IPS DF 6.9 (cell line): ENCODE measurements at places on chromosomes 7 and 10.

DNA sequence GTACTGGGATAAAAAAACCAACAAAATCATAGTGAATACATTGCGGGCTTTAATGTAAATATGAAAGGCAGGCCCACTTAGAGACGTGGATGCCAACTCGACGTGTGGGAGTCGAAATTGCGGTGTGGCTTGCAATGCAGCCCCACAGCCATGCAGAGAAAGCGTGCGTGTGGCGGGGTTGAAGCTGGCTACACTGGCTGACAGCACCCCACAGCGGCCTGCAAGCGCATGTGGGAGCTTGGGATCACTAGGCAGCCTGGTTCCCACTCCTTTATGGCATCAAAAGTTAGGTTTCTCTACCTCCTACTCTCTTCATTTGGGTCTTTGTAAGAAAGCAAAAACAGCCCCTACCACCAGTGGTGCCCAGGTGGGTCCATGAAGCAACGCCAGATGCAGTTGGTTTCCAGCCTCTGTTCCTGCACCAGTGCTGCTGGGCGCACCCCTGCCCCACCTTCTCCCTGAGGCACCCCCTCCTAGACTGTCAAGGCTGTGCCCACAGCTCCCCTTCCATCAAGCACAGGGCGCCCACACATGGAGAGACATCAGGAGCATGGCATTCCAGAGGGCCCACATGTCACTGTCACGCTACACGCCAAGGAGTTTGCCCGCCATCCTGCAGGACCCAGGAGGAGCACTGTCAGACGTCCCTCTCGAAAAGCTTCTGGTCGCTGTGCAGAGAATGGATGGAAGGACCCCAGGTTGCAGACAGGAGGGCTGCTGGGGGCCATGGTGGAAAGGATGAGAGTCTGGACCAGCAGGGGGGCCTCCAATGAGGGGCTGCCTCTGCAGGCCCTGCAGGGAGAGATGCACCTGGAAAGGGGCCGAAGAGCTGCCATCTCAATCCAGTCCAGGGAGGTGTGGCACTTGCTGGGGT lies 142.9 kb downstream of the PAXIP1 start:
- no peak for DNase-seq

DNA sequence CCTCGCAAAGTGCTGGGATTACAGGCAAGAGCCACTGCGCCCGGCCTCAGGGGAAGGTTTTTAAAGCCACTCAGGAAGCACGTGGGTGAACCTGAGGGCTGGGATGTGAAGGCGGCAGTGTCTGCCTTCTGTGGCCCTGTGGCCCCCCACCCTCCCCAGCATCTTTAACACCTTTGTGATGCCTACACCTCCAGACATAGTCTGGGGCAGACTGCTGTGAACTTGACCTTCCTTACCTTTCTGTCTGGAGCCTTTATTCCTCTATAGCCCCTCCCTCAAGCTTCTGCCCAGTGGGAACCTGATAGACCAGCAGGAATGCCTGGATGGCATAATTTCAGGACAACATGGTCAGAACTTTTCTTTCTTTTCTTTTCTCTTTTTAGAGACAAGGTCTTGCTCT lies 550.2 kb downstream of the GALNT17 start:
- DNase-seq = no peak

DNA sequence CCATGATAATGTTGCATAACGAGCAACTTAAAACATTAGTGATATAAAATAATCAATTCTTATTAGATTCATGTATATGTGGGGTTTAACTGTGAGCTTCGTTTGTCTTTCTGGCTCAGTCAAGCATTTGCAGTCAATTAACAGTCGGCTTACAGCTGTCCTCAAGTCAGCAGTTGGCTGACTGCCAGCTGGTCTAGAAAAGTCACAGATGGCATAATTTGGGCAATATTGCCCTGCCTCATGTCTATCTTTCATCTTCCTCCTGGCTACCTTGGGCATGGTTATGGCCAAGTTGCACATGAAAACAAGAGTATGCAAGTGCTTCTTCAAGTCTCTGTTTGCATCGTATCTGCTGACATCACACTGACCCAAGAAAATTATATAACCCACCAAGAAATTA lies 186.1 kb upstream of the ZWINT start:
- no peak for DNase-seq

GRCh38 chr10:69728335-69728870 lies 73.3 kb upstream of the COL13A1 start:
- DNase-seq = no peak

DNA sequence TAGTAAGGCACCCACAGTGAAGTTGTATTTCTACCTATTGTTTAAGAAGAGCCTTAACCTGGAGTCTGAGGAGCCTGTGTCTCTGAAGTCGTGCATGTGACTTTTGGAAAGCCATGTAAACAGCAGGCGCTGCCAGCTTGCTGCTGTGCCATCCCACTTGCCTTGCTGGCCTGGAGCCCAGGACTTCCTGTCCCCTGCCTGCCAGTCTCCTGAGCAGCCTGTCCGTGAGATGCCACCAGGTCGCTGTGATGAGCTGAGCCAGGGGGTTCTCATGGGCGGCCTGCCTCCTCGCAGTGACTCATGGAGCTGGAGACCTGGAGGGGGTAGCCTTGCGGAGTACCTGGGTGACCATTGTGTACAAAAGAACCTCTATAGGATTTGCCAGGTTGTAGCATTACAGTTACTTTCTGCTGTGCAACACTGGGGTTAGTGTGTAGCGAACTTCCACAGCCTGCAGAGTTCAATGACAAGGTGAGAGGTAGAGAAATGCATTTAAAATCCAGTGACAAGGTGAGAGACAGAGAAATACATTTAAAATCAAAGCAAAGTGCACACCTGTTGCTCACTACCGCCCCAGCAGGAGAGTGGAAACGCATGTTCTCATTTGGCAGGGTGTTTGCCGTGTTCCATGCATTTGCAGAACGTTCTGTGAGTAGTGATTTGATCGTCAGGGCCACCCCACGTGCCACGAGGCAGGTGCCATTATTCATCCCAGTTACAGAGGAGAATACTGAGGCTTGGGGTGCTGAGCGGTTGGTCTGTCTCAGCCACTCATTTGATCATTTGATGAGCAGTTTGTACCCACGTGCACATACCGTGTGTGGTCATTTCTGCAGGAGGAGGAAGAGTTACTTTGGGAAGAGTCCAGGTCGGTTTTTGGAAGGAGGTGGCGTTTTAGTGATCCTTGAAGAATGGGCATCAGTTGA lies 36.6 kb upstream of the BHLHA15 start:
- no peak for DNase-seq

DNA sequence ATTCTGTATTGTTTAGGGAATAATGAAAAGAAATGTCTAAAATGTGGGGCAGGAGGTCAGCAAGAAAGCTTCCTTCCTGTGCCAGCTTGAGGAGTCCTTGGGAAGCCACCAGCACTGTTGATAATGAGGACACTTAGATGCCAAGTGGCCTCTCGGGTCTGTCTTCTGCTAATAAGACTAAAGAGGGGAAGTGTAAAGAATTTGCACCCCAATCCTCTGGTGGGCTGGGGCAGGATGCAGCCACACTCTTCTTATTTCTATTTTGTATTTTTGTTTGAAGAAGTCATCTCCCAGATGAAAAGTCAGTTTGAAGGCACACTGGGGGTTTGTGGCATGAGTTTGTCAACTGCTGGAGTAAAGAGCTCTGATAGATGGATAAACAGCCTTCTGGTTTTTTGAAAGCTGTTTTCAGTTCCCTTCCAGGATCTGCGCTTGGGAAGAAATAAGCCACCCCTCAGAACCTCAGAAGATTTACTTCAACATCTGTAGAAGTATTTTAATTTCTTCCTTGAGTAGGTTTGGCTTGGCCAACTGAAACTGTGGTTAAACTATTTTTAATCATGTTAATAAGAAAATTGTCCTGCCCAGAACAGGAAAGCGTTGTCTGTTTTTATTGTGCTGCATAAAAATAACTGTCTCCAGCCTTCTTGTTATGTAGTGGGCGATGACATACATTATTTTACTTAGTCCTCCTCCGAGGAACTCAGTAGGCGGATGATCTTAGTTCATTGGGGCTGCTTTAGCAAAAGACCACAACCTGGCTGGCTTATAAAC lies 128.8 kb upstream of the GPR26 start:
- DNase-seq = no peak

DNA sequence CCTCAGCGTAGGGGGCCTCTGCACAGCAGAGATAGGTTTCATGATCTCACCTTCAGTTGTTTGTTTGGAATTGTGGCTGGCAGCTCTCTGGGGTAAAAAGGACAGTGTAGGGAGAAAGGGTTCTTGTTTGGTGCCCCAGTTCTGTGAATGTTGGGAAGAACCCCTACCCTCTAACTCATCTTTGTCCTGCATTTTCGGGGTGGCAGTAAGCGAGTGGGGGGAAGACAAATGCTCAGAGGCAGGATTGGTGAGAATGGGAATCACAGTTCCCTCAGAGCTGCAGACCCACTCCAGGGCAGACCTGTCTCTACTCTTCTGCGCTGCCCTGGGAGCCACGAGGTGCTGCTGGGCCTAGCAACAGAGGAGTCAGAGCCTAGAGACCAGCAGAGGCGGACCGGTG lies 1.8 kb upstream of the LBX1 start:
- no peak for DNase-seq

GRCh38 chr10:110353244-110354119 lies 48.8 kb upstream of the SMNDC1 start:
- DNase-seq = no peak

GRCh38 chr7:159118623-159119022 lies 26.0 kb downstream of the VIPR2 start:
- no peak for DNase-seq
